MG63 (cell line): ENCODE measurements at places on chromosomes 16 and 17.
A peak's percentile ranks its signal among the peaks of the same experiment; 100 is the strongest.

DNA sequence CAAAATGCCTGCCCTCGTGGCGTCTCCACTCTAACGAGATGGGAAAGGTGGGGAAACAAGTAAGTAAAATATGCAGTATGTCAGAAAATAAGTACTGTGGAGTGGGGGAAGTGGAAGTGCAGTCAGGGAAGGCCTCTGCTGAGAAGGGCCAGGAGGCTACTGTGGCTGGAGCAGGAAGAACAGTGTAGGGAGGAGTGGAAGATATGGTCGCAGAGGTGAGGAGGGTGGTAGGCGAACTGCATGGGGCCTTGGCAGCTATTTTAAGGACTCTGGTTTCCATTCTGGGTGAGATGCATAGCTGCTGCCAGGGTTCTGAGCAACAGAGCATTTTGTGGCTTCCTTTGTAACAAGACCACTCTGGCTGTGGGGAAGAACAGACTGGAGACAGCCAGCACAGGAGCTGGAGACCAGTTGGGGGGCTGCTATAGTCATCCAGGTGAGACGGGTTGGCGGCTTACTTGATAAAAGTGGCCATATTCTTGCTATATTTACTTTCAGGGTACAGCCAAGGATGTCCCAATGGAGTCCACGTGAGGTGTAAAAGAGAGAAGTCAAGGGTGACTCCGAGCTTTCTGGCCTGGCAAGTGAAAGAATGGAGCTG, 42.6 kb downstream of the CYTH1 start:
- DNase-seq: no peak

- DNase-seq: no peak
Measured at GRCh38 chr16:77402118-77402517, 32.7 kb downstream of the ADAMTS18 start.

DNA sequence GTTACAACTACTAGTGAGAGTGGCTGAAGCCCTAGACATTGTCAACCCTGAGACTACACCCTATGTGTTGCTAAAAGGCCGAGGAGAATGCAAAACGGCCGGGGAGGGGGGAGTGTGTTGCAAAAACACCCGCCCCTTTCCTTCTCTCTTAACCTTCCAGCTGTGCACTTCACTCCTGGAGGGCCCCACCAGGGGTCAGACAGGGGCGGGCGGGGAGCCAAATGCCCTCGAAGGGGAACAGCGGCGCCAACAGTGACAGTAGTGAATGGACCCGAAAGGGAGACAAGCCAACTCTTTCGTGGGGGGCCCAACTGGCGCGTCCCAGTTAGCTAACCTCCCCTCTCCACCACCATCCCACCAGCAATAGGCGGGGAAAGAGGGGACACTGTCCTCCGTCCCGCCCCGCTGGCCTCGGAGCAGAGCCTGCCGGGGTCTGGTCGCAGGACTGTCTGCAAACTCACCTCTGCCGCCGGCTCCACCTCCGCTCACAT, 352 bp downstream of the MARF1 start:
- peak; percentile 54 for DNase-seq

GRCh38 chr17:57335195-57335792, 79.0 kb downstream of the MSI2 start:
- no peak for DNase-seq

DNA sequence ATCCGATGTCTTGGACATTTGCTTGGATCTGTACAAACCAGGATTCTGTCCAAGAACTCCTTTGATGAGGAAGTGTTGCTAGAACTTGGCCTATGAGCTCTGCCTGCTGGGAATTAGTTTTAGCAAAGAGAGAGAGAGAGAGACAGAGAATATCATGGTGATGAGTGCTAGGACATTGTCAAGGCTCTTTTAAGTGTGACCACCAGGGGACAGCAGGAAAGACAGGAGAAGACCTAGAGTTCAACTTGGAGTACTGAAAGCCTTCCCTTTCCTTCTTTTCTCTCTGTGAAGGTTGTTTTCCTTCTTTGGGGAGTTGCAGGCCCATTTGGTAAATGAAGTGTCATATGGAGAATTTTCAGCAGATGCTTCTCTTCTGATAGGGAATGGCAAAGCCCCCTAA, 389.2 kb upstream of the HSBP1 start:
- DNase-seq: no peak

DNA sequence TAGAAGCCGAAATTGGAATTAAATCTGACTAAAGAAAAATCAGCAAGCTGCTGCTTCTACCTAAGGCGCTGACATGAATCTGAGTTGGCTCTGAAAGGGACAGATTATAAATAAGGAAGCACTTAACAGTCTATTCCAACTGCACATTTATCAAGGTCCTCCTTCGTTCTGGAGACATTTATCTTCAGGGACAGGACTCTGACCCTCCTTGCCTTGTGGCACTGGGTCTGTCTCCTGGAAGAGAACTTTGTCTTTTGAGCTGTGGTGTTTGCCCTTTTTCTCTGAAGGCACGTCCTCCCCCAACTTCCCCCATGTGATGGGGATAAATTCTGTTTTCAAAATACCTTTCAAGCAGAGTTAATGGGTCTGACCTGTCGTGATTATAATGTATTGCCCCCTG, 47.0 kb upstream of the MARCHF10 start:
- no peak for DNase-seq

DNA sequence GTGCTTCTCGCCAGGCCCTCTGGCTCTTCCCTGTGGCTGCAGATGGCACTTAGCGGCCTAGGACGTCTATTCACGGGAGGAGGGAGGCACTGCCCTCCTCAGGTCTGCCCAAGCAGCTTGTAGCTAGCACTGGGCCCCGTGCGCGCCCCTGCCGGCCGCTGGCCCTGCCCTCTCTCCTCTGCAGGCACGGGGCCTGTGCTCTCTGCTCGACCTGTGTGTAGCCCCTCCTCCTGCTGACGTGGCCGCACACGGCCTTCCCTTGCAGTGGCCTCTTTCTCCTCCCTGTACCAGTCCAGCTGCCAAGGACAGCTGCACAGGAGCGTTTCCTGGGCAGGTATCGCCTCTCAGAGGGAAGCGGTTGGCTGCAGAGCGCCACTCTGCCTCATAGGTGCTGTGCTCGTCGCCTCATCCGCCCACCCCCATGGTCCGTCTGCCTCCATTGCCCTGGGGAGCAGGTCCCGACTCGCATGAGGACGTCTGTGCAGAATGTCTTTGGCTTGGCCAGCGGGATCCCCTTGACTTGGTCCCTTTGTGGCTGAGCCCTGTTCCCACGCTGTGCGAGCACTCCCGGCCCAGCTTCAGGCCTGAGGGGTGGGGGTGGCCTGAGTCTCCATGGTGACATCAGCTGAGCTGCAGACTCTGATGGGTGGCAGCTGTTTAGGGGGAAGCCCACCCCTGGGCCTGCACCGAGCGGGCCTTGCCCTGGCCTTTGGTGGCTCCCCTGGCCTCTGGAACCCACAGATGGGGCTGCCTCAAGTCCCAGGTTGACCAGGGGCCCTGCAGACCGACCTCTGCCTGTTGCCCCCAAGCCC, 34.6 kb downstream of the TSC2 start:
- DNase-seq: no peak

DNA sequence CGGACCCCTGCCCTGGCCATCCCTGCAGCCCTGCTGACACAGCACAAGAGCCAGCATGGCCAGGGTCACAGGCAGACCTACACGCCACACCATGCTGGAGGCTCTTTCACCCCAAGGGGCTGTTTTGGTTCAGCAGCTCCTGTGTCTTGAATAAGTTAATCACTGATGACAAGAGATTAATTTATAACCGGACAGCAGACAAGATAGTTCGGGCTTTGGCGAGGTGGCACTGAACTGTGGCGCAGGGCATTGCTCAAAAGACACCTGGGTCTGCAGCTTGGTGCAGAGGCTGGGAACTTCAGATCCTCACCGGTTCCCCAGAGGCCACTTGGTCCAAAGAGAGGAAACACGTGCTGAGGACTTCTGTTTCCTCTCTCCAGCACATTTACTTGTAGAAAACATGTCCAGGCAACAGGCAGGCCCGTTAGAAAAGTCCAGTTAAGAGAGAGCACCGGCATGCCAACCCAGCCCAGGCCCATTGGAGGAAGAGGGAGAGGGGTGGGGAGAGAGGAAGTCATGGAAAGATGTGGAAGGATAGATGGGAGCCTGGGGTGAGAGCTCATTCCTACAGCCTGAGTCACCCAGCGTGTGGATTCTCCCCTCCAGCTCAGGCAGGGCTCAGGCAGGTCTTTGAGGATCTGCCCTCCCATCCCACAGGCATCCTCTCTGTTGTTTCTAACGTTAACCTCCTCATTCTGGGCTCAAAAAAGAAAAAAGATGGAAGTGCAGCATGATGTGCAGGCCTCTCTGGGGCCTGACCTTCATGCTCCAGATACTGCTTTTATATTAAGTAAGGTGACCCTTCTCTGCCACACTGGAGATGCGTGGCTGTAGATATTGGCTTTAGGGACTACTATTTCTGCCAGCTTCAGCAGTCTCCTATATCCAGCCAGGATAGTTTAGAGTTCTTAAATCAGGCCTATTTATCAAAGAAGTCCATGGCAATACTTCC, 80.0 kb upstream of the HNF1B start:
- DNase-seq: peak; percentile 86

- no peak for DNase-seq
Measured at GRCh38 chr17:9414471-9414870, 161.1 kb downstream of the STX8 start.

DNA sequence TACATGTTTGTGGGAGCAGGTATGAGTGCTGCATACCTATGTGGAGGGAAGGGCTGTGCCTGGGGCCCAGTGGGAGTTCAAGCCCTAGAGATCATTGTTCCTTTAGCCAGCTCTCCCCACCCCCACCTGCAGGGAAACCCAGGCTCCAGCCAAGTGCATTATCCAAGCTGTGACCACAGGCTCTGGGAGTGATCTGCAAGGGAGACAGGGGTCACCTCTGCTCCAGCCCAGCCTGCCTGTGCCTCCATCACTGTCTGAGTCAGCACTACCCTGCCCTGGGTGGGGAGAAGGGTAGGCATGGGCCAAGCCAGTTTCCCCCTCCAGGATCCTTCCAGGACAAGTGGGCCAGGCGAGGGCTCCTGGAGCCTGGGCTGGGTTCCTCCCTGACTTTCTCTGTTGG, 32.1 kb upstream of the SBK1 start:
- DNase-seq: no peak

DNA sequence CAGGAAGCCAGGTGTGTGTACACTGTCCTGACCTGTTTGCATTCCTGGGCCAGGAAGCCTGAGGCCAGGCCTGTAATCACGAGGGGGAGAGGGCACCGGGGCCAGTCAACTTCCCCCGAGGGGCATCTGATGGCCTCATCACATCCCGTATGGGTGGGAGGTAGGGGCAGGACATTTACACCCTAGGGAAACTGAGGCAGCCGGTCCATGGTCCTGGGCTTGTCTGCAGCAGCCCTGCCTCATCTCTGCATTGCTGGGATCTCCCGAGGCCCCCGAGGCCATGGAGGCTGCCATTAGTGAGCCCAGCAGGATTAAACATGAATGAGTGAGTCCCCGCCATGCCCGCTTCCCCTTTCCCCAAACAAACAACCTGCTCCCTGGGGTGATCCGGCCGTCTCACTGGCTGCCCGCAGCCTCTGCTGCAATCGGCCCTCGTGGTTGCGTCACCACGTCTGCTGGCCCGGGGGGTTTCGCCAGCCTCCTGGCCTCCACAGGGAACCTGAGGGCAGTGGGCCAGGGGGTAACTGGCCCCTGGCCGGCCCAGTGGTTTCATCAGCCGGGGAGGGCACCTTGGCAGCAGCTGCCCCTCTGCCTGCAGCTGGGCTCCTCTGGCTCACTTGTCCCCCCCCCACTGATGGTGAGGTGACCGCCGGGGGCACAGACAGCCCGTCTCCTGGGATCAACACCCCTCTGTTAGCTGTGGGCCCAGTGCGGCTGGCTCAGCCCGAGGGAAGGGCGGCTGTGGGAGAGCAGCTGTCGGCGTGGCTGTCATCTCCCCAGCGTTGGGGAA, 88.3 kb upstream of the GSE1 start:
- peak; percentile 91 for DNase-seq

DNA sequence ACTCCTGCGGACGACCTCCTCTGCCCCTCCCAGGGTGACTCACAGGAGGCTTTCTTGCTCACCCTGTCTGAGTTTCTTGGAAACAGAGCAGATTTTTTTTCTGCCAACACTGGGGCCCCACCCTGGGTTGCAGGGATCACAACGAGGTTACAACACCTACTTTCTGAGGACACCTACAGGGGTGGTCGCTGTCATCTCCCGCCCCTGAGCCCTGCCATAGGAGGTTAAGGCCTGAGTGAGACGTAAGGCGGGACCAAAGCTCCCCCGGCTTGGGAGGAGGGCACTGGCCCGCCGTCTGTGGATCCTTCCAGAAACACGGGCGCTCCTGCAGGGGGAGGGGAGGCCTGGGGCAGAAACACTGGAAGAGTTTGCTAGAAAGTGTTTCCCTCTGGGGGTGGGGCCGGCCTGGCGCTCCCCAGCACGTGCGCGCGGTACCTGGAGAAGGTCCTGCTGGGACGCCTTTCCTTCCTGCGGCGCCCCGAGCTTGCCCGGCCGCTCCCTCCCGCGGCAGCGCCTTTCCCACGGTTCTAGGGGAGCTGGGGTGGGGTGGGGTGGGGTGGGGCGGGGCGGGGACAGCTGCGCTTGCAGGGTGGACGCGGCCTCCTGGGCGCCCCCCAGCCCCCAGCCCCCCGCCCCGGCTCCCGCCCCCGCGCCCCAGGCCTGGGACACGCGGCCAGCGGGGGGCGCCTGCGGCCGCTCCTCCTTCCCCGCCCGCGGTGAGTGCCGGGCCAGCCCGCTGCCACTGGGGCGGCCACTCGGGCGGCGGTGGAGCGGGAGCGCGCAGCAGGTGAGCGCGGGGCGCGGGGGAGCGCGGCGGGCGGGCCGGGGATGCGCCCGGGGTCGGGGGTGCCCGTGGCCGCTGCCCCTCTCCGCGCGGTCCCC, 20.7 kb upstream of the ADCY7 start:
- peak; percentile 83 for DNase-seq

DNA sequence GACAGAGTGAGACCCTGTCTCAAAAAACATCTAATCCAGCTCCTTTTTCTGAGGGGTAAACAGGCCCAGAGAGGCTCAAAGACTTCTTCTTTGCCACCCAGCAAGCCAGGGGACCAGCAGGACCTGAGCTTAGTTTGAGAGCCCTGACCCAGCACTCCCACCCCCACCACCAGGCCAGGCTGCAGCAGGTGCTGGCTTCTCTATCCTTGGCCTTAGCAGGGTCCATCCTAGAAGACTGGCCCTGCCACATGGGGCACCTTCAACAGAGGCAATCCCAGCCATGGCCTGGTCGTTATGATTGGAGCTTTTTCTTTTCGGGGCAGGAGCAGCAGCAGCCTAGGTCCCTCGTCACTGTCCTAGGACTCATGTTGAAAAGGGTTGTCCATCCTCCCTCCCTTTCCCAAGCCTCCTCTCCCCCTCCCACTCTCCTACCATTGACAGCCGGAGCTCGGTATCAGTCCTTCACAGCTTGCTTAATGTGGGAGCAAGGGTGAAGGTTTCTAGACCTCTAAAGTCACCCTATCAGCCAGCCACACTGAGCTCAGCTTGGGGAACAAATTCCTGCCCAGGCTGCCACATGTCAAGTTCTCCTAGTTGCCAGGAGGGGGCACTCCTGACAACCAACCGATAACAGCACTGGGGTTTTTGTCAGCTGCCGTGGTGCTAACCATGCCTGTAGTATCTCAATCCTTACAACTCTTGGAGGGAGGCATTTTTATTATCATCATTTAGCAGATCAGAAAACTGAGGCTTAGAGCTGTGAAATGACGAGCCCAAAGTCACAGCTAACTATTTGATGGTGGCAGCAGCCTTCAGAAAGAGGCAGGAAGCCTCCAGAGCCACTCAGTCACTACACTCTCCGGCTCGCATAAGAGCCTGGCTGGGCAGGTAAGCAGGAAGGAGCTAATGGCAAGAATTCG, 11.2 kb downstream of the MRPL27 start:
- peak; percentile 51 for DNase-seq

GRCh38 chr17:44312396-44313104, 4.1 kb downstream of the RUNDC3A start:
- DNase-seq: no peak
